ENCODE measurements at places on chromosomes 6 and 20. TPM values are rescaled to one million over a fixed set of nuclear protein-coding genes. Genes with fewer than 3 reads are reported as not detected.

Gene HLA-G
- not detected for total RNA-seq

Gene PI3
- 1.8 TPM for total RNA-seq

Gene RSPO4
- not detected for total RNA-seq

Gene ZBTB46
- 0.66 TPM for total RNA-seq

Gene TBP
- total RNA-seq = 14.8 TPM

Gene LY6G6D
- total RNA-seq = not detected

Gene SRMS
- total RNA-seq = not detected

Gene TBXT
- not detected for total RNA-seq

Gene MAS1
- not detected for total RNA-seq

Gene B3GALT4
- total RNA-seq = 0.93 TPM

Gene DDX43
- not detected for total RNA-seq

Gene MUC21
- total RNA-seq = not detected

Gene HCK
- 0.12 TPM for total RNA-seq

Gene RBBP8NL
- total RNA-seq = 0.24 TPM

Gene BCAS1
- total RNA-seq = 0.45 TPM

Gene GLP1R
- total RNA-seq = not detected

Gene HLA-DMA
- 3.6 TPM for total RNA-seq

Gene SMOC2
- total RNA-seq = not detected

Gene ULBP2
- total RNA-seq = 4.0 TPM

Gene TRIM40
- total RNA-seq = not detected

Gene RPS6KA2
- total RNA-seq = 0.07 TPM

Gene PKHD1
- total RNA-seq = not detected

Gene ITPR3
- 45.8 TPM for total RNA-seq

Gene FGD2
- total RNA-seq = not detected

Gene PPIL6
- 2.9 TPM for total RNA-seq

Gene VGLL2
- total RNA-seq = not detected

Gene COL9A3
- 0.54 TPM for total RNA-seq

Data from A549 treated with CORT108297 at 1 μM for 4 hours (cell line).